ENCODE measurements at places on chromosomes 3 and 15.

GRCh38 chr3:160675566-160676124 lies 1.3 kb upstream of the ARL14 start:
- no peaks in the 10 kb centered on the region for H3K36me3 ChIP-seq
- H3K4me3 ChIP-seq = no peak overlapping the region
- H3K27me3 ChIP-seq = no peaks in the 10 kb centered on the region
- H3K4me1 ChIP-seq = peaks cover 8% of the 10 kb centered on the region

GRCh38 chr15:81865850-81866537 lies 179.8 kb downstream of the MEX3B start:
- H3K4me3 ChIP-seq = no peak overlapping the region
- no peaks in the 10 kb centered on the region for H3K36me3 ChIP-seq
- H3K27ac ChIP-seq = no peak overlapping the region
- DNase-seq = no peak
- peaks cover 6% of the 10 kb centered on the region for H3K4me1 ChIP-seq
- no peaks in the 10 kb centered on the region for H3K27me3 ChIP-seq

GRCh38 chr3:188168186-188168585 lies 14.2 kb downstream of the LPP start:
- H3K27me3 ChIP-seq = no peaks in the 10 kb centered on the region
- H3K4me1 ChIP-seq = peaks cover 13% of the 10 kb centered on the region
- H3K27ac ChIP-seq = no peak overlapping the region
- no peak overlapping the region for H3K4me3 ChIP-seq
- DNase-seq = no peak
- no peaks in the 10 kb centered on the region for H3K36me3 ChIP-seq

- H3K4me1 ChIP-seq = peaks cover 49% of the 10 kb centered on the region
- H3K27me3 ChIP-seq = no peaks in the 10 kb centered on the region
- 0 out of 2 replicates have a peak overlapping the region, but pooled peaks have one; percentile 3 for H3K4me3 ChIP-seq
- no peaks in the 10 kb centered on the region for H3K36me3 ChIP-seq
Observed at GRCh38 chr15:66404532-66404931, 17.8 kb downstream of the MAP2K1 start.

DNA sequence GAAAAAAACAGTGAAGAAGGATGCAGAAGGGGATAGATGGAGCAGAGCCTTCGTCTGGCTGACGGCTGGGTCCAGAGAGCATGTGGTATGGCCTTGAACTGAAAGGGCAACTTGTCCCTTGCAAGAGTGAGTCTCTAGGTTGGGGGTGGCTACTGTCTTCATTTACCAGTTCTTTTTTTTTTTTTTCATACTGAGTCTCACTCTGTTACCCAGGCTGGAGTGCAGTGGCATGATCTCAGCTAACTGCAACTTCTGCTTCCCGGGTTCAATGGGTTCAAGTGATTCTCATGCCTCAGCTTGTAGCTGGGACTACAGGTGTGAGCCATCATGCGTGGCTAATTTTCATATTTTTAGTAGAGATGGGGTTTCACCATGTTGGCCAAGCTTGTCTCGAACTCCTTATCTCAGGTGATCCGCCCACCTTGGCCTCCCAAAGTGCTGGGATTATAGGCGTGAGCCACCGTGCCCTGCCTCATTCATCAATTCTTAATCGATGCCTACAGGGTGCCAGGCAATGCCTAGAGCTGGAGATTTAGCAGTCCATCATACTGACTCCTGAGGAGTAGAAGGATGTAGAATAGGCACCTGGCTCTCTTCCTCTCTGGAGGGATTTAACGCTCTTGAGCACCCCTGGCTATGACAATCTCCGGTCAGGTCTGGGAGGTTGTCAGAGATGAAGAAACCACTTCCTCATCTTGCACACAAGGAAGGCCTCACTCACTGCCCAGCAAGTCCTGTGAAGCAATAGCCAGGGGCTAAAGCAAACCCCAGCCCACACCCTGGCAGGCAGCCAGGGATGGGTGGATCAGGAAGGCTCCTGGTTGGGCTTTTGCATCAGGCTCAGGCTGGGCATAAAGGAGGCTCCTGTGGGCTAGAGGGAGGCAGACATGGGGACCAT lies at the start of gene CAMP:
Gene CAMP, plus strand, starts transcription at position 880 of the 898 bp plus-strand sequence. Its CDS starts 17 bp downstream, at position 897.
- no peaks in the 10 kb centered on the region for H3K4me1 ChIP-seq
- no peak for DNase-seq
- H3K27ac ChIP-seq = no peak within 1 kb of the TSS

- H3K4me1 ChIP-seq = no peaks in the 10 kb centered on the region
- H3K4me3 ChIP-seq = no peak overlapping the region
- H3K27ac ChIP-seq = no peak overlapping the region
- H3K36me3 ChIP-seq = no peaks in the 10 kb centered on the region
Observed at GRCh38 chr3:40725031-40725430, 200.3 kb downstream of the ZNF621 start.

- H3K27ac ChIP-seq = no peak overlapping the region
- no peaks in the 10 kb centered on the region for H3K27me3 ChIP-seq
- no peak overlapping the region for H3K4me3 ChIP-seq
Observed at GRCh38 chr3:77746892-77747291, 707.0 kb downstream of the ROBO2 start.

DNA sequence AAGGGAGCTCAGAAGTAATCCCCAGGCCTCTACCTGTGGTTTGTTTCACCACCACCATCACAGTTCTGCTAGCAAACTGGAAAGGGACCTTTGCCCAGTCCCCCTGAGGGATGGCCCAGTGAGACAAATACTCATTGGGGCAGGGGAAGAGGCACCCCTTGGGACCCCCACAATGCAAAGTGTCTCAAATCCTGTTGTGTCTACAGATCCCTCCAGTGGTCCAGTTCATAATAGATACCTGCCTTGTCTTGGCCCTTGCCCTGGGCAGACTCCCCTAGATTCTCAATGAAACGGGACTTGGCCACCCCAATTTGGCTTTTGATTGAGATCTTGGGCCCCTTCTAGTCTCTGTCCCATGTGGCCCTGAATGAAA lies 43.8 kb upstream of the RAB6B start:
- H3K4me3 ChIP-seq = no peak overlapping the region
- H3K4me1 ChIP-seq = no peaks in the 10 kb centered on the region
- no peaks in the 10 kb centered on the region for H3K27me3 ChIP-seq
- H3K36me3 ChIP-seq = no peaks in the 10 kb centered on the region
- H3K27ac ChIP-seq = no peak overlapping the region

DNA sequence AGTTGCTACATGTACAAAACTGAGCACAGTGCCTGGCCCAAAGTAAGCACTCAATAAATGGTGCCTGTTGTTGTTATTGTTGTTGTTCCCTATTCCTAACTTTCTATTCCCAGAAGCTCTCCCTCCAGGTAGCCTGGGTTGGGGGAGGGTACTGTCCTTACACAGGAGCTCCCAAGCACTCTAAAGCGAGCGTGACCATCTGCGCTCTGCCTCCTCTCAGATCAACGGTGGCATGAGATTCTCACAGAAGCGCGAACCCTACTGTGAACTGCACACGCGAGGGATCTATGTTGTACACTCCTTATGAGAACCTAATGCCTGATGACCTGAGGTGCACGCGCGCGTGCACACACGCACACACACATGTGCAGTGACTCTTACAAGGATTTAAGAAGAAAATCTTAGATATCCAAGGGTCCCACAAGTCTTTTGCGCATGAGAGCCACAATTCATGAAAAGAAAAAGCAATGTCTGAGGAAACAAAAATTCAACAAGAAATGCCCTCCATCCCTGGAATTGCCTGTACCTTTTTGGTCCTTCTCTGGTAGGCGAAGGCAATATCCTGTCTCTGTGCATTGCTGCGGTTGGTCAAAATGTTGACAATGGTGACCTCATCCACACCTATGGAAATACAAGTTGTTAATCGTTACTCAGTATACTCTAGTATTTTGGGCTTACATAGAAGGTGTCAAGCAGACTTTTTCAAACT lies 33.7 kb downstream of the ANXA2 start:
- no peak for DNase-seq
- H3K4me3 ChIP-seq = no peak overlapping the region
- peaks cover 9% of the 10 kb centered on the region for H3K36me3 ChIP-seq

DNA sequence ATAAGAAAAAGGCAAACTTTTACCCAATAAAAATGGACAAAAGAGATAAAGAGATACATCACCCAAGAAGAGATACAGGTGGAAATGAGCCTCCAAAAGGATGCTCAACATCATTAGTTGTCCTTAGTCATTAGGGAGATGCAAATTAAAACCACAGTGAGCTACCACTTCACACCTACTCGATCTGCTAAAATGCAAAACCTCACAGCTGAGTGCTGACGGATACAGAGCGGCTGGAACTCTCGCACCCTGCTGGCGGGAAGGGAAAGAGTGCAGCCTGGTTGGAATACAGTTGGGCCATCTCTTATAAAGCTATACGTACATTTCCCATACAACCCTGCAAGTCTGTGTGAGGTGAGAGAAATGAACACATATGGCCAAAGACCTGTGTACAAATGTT lies 78.5 kb upstream of the PRR20G start:
- H3K27me3 ChIP-seq = no peaks in the 10 kb centered on the region
- peak; percentile 42 for DNase-seq
- no peaks in the 10 kb centered on the region for H3K4me1 ChIP-seq
- H3K4me3 ChIP-seq = no peak overlapping the region
